ENCODE measurements at places on chromosomes 3 and 15. TPM values are rescaled to one million over a fixed set of nuclear protein-coding genes. Genes with fewer than 3 reads are reported as not detected.

Gene BFSP2
- 0.14 TPM for polyA plus RNA-seq

Gene ARGFX
- not detected for polyA plus RNA-seq

Gene GOLGA8J
- 3.0 TPM for polyA plus RNA-seq

Gene GABRR3
- polyA plus RNA-seq = not detected

Gene COL7A1
- polyA plus RNA-seq = 14.4 TPM

Gene ITIH4
- 11.0 TPM for polyA plus RNA-seq

Gene CHST2
- polyA plus RNA-seq = 33.0 TPM

Gene SCAMP5
- 30.0 TPM for polyA plus RNA-seq

Gene C3orf20
- polyA plus RNA-seq = 0.35 TPM

Gene EFCC1
- polyA plus RNA-seq = 3.1 TPM

Gene DNAJC19
- 69.8 TPM for polyA plus RNA-seq

- no peak for DNase-seq
These were observed 219.8 kb downstream of the FMN1 start for GRCh38 chr15:32974691-32975090.

- DNase-seq = no peak
These were observed 11.8 kb upstream of the HDC start for GRCh38 chr15:50277370-50277769.

- no peak for DNase-seq
These were observed 20.9 kb downstream of the BBX start for GRCh38 chr3:107543666-107544065.

DNA sequence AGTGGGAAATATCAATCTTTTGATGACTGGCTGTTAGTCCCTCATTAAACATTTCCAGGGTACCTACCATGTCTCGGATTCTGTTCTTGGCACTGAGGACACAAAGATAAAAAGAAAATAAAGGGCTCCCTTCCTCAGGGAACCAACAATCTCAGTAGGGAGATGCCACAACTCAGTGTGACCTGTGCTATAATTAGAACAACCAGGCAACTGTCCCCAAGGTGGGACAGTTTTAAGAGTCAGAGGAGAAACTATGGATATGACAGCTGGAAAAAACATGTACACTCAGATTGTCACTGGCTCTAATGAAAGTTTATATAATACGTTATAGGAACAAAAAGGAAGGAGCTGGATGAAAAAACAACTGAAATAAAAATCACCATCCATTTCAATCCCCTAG is 23.3 kb upstream of the CMTM8 start:
- DNase-seq = no peak

GRCh38 chr3:141356046-141356445 is 12.3 kb upstream of the ZBTB38 start:
- no peak for DNase-seq

GRCh38 chr3:162096874-162097273 is 600.3 kb downstream of the OTOL1 start:
- no peak for DNase-seq

- no peak for DNase-seq
These were observed 137.4 kb upstream of the POU1F1 start for GRCh38 chr3:87413814-87414213.

- DNase-seq = no peak
These were observed 19.8 kb upstream of the FAM107A start for GRCh38 chr3:58596834-58597518.

DNA sequence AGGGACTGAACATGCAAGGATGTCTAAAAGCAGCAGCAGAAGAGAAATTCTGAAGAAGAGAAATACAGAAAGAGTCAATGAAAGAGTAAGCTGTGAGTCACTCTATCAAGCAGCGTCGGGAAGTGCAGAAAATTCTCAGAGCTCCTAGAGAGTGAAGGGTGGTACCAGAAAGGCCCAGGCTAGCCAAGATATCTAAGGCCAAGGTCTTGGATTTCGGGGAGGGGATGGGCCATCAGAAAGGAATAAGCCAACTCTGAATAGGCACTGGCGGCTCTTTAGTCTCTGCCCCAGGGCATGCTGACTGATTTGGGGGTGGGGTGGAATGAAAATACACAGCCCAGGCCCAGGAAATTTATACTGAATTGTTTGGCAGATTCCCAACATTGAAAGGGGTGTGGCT is 70.8 kb downstream of the GPR156 start:
- DNase-seq = no peak

DNA sequence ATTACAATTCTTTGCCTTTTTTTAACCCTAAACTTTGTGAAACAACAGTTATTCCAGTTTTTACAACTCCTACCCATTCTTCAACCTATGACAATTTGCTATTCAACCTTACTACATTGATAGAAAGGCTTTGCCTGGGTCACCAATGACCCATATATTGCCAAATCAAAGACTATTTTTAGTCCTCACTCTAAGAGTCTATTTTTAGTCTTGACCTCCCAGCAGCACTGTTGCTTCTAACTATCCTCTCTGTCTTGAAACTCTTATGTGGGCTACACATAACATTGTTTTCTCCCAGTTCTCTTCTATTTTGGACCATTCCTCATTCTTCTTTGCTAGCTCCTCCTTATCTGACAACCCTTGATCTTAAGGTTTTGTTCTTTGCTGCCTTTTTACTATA is 71.4 kb downstream of the C3orf80 start:
- DNase-seq = no peak

DNA sequence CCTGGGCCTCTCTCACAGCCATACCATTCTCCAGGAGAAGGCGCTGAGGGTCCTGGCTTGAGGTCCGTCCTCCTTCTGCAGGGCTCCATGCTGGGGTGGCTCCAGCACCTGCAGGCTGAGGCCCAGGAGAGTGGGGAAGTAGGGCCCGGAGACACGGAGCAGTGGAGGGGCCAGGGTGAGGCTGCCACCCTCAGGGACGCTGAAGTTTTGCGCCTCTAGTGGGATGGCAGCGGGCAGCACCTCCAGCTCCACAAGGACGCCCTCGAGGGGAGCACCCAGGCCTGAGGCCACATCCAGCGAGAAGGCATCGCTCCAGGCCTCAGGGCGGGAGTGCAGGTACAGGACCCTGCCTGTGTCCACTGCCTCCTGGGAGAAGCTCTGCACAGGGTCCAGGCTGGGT is 27.5 kb downstream of the CSPG4 start:
- DNase-seq = no peak

- no peak for DNase-seq
These were observed 828.0 kb upstream of the DPPA4 start for GRCh38 chr3:110165370-110165743.

- no peak for DNase-seq
These were observed 10.1 kb downstream of the ITGA11 start for GRCh38 chr15:68421798-68422402.

DNA sequence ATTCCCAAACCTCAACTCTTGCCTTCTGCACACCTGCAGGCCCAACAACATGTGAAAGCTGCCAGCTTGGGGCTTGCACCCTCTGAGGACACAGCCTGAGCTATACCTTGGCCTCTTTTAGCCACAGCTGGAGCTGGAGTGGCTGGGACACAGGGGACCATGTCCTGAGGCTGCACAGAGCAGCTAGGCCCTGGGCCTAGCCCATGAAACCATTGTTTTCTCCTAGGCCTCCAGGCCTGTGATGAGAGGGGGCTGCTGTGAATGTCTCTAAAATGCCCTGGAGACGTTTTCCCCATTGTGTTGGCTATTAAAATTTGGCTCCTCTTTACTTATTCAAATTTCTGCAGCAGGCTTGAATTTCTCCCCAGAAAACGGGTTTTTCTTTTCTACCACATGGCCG is 7.2 kb downstream of the ZKSCAN7 start:
- no peak for DNase-seq

DNA sequence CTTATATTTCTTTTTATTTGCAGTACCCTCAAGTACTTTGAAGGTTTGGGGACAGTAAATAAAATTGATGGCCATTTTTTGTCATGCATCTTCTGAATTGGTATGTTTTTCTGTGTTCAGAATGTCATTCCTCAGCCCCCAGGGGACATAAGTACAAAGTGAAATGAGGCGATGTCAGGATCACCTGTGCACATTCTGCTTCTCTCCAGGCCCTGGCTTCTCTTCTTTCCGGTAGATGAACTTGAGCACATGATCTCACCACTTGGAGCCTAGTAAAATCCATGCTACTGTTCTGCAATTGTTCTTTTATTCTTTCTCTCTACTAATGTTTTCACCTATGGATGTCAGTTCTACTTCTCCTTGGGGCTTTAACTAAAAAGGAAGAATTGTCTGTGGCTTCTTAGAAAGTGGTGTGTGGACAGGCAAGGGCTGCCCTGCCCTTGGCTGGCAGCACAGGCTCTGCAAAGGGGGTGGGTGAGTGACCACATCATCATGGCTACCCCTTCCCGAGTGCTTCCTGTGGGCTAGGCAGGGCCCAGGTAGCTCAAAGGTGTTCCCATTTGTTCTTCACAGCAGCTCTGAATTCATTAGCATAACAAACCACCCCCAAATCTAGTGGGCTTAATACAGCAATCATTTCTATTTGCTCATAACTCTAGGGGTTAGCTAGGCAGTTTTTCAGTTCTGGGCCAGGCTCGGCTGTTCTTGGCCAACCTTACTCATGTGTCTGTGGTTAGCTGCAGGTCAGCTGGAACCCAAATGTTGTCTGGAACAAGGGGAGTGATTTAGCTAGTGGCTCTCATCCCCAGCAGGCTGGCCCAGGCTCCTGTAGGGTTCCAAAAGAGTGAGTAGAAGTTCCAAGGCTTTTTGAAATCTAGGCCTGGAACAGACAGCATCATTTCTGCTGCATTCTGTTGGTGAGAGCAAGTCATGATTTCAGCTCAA is 154.0 kb upstream of the CTDSPL start:
- DNase-seq = no peak
